ENCODE measurements at places on chromosomes 3 and 15.
A peak's percentile ranks its signal among the peaks of the same experiment; 100 is the strongest.

GRCh38 chr3:64199932-64200331 lies 25.3 kb downstream of the PRICKLE2 start:
- no peak for DNase-seq

DNA sequence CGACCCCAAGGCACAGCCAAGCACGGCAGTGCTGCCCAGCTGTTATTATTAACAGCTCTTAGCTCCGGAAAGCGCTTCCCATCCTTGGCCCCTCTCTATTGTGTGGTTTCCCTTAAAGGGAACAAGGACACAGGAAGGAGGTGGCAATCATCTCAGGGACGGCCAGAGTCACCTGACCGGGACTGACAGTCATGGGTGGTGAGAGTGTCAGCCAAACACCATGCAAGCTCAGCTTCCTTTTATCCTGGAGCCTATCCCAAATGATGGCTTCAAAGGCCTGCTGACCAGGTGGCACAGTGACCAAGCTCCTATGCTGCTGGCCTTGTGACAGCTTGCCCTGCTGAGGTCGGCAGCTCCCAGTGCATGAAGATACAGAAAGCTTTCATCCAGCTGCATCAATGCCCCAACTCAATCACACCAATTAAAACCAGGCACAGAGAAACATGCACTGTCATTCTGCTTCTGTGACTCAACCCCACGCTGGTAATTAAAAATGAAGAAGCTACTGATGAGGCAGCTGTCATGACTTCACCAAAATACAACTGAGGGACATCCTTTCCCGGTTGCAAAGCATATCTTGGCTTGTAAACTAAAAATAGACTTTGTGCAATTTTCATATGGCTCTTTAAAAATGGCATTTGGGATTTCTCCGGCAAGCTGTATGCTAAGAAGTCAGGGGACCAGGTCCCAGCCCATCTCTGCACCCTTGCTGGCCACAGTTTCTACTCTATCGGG lies 34.0 kb downstream of the PCSK6 start:
- DNase-seq = no peak

DNA sequence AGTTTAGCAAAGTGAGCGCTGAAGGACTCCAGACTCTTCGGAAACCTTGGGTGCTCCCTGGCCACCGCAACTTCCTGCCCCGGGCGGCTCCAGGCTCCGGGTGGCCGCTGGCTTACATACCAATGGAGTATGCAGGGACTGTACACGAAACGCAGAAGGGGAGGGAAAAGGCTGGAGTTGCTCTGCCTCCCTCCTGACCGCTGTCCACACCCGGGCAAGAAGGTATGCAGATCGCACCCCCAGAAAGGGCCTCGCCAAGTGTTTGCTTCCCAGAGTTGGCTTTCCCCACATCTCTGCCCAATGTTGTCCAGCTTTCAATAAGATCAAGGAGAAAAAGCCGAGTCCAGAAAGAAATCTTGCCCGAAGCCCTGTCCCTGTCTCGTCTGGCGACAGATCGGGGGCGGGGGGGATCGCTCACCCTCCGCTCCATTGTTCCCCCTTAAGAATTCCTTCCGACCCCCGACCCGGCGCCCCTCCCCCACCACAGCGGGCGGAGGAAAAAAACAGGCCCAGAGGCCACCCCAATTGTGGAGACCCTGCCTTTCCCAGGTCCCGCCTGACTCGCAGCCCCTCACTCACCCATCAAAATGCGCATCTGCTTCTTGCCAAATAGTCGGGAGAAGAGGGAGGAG lies 533 bp downstream of the ARF4 start:
- DNase-seq = peak; percentile 93

- DNase-seq = no peak
These were observed 22.7 kb downstream of the ZNF860 start for GRCh38 chr3:32004113-32004765.

DNA sequence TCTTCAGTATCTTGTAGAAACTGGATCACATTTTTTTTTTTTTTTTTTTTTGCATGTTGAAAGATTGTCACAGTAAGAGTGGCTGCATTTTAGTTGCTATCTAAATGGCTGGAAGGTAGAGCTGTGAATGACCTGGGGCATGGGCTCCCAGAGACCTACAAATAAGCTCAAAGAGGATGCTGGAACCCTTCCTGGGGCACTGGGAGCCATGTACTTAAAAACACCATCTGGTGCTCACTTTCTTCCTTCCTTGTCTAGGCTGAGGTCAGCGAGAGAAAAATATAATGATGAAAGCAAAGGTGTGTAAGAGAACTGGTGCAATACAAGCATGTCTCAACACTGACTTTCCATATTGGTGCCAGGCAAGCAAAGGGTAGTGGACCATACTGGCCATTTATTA lies 323.9 kb downstream of the SV2B start:
- no peak for DNase-seq

GRCh38 chr3:46105306-46105919 lies 78.1 kb upstream of the XCR1 start:
- DNase-seq = no peak

GRCh38 chr15:29128671-29129070 lies 141.0 kb downstream of the NSMCE3 start:
- DNase-seq = no peak

DNA sequence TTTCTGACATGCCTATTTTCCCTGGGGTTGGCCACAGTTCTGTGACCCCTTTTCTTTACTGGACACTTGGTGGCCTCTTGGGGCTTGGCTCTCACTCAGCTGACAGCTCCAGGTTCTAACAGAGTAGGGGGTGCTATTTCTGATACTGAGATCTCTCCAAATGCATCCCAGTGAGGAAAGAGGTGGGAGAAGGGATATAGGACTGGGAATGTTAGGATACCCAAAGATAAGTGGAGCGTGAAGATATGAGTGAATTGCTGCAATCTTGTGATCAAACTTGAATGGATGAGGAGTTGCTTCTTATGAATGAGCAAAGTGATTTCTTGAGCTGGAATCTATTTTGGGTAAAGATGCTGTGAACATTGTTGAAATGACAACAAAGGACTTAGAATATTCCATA lies 74.6 kb downstream of the ATP2B2 start:
- no peak for DNase-seq

GRCh38 chr15:81097890-81098280 lies 36.2 kb upstream of the CFAP161 start:
- DNase-seq = peak; percentile 30

Data from fibroblast of pulmonary artery (primary cell).